ENCODE measurements at places on chromosomes 7 and 10. TPM values are rescaled to one million over a fixed set of nuclear protein-coding genes. Genes with fewer than 3 reads are reported as not detected.

The OIT3 gene
- polyA plus RNA-seq: 2.5 TPM

The CALML5 gene
- not detected for polyA plus RNA-seq

The SUN3 gene
- polyA plus RNA-seq: 0.27 TPM

The MINPP1 gene
- 42.9 TPM for polyA plus RNA-seq

DNA sequence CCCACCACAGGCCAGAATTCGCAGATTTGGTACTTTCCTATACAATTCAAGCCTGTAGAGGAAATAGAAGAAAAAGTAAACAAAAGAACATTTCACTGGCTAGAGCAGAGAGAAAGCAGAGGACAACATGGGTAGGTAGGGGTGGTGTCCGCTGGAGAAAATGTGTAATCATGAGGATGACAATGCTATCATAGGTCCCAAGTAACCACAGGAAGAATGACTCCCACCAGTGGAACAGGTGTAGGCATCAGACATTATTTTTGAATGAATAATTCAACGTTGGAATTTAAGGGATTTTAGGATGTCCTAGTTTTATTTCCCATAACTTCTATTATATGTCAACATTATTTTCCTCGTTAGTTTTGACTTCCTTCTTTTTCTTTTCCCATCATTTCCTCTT, 248.9 kb downstream of the DGKI start:
- DNase-seq: no peak

- peak; percentile 48 for DNase-seq
Observed at GRCh38 chr7:74371381-74372341, 82.0 kb upstream of the GTF2IRD1 start.

DNA sequence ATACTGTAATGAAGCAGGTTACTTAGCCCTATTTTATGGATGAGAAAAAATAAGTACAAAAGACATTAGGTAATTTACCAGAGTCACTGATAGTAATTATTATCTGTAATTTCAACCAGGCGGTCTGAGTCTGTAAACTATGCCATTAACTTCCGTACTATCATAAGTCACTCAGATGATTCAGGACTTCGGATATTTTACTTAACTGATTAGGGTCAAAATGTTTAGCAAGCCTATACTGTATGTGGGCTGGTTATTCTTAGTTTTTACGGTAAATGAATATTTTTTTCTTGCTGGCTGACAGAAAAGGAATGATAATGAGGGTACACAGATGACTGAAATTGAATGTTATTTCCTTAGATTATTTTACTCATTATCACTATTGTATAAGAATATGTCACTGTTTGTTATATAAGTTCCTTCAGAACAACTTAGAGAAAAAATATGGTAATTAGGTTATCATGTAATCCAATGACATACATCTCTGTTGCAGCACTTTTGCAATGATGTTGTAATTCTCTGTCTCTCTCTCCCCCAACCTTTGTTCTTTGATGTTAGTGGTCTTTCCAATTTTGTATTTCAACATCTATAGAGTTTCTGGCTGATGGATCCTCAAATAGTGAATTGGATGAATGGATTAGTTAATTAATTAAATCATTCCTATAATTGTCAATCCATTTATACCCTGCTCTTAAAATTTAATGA, 165.6 kb downstream of the ZEB1 start:
- no peak for DNase-seq
